Gastrocnemius medialis (tissue), 4 donors: ENCODE measurements at places on chromosomes 3 and 15.

DNA sequence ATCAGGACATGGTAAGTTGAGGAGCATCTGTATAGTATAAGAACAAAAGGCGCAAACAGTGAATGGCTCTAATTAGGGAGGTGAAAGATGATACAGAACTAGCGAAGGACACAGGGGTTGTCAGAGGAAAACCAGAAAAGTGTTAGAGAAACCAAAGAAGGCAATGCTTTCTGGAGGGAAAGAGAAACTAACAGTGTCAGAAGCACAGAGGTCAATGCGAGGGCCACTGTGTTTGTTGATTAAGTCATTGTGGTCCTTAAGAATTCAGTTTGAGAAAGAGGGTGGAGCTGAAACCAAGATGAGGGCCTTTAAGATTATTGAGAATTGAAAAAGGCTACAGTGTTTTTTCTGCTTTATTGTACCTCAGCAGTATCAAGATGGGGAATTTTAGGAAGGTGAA, 28.8 kb downstream of the ATG7 start:
- no peak for DNase-seq

GRCh38 chr15:93929375-93930094, 301.8 kb upstream of the MCTP2 start:
- peak; percentile 72 for DNase-seq

GRCh38 chr15:29938361-29939335, 116.4 kb upstream of the TJP1 start:
- DNase-seq = no peak

- DNase-seq = no peak
These were observed 557.2 kb upstream of the RGMA start for GRCh38 chr15:93646193-93646592.

DNA sequence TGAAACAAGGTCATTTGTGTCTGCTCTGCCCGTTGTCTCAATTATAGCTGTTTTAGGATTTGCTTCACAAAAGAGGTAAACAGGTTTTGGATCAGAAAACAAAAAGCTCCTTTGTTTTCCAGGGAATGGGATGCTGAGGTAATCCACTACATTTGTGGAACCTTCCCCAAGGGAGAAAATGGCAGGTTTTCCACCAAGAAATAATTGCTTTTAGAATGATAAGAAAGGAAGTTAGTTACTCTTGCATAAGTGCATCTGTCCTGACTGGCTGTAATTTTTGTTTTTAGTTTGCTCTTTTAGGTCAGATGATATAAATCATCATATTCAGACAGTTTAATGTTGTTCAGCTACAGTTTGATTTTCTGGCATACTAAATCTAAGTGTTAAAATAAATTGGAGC, 198.5 kb upstream of the COL8A1 start:
- DNase-seq = no peak

DNA sequence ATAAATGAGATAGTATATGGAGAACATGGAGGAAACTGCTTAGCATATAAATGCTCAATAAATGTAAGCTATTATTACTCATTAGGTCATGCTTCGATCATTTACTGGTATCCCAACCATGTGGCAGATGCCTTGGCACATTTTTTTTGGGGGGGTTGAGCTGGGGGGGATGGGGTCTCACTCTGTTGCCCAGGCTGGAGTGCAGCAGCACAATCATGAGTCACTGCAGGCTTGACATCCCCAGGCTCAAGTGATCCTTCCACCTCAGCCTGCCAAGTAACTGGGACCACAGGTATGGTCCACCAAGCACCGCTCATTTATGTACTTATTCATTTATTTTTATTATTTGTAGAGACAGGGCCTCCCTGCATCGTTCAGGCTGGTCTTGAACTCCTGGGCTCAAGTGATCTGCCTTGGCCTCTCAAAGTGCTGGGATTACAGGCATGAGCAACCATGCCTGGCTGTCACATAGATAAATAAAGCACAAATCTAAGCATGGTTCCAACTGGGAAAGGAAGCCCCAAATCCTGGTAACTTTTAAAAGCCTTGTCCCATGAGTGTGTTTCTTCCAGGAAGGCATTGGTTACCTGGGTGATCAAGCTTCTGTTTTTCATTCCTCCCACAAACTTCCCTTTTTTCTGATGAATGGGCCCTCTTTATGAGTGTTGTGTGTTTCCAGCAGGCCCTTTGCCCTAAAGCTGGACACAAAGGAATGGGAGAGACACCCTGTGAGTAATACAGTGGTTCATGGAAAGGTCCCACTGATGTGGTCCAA, 147.4 kb upstream of the UMPS start:
- DNase-seq = no peak

- no peak for DNase-seq
These were observed 159.5 kb downstream of the SNRK start for GRCh38 chr3:43445820-43446219.

DNA sequence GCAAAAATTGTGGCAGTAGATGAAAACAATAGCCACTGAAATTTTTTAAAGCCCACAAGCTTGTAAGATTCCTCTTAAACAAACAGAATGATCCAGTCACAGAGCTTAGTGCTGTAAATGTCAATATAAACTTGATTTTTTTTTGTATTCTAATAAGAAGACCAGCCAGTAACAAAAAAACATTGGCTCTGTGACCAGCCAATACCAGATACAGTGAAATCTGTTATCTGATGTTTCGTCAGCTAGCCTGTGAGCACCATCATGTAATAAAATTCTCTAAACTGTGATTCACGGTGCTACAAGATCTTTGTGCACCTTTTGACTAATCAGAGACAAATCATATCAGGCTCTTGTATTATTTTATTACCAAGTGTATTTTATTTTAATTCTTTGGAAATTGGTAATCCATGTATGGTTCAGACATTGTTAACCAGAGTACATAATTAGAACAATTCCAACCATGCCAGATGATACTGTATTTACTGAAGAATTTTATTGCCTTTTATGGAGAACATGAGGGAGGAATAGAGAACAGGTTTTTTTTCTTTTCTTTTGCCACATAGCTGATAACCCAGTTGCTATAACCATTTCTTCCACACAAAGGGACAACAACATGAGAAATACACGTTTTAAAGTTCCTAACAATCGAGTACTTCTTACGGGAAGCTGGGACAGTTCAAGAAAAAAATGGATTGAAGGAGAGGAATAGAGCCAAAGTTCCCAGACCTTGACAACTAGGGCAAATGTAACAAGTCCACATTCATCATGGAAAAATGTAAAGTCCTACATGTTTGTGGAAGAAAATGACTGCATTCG, 71.9 kb downstream of the FILIP1L start:
- no peak for DNase-seq

DNA sequence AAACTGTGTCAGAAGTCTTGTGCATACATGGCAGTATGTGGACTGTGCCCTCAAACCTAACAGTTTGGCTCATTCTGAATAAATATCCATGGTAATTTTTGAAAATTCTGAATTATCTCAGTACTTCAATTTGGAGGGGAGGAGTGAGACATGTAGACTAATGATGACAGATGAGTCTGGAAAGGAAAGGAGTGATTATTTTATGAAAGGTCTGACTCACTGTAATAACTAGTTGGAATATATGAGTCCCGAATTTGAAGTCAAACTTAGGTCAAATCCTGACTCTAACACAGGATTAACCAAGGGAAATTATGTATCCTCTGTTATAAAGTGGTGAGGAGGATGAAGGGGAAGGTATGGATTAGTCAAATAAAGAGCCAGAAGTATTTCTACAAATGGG, 38.6 kb downstream of the SUCNR1 start:
- DNase-seq = no peak

DNA sequence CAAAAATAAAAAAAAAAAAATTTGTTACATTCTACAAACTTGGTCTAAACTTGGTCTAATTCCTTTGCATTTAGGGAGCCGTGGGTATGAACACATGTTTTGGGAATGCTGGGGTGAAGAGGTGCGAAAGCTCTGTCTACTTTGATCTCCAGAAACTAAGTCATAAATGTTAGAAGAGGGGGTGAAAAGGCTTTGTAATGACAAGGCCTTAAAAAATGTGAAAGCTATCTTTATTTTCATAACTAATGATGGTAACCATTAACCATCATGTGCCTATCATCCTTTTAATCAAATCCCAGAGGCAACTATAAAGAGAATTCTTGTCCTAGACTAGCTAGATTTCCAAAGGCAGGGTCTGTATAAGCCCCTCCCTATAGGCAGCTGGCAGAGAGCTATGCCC, 60.9 kb downstream of the PRICKLE2 start:
- DNase-seq = no peak

DNA sequence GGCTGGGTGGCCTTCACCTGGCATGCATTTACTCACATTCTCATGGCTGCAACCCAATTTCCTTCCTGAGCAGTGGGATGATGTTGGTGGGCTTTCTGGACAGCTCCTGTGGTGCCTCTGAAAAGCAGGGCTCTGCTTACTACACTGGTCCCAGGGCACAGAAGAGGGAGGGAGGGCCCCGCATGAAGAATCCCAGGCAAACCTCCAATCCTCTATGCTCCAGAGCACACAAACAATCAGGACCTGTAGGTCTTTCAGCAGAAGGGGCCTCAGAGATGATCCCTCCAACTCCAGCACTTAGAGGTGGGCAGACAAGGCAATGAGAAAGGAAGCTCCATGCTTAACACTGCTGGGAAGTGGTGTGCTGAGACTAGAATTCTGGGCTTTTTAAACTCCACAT, 231.7 kb upstream of the ICE2 start:
- no peak for DNase-seq

- DNase-seq = no peak
These were observed 11.7 kb upstream of the WNT7A start for GRCh38 chr3:13891492-13892073.

DNA sequence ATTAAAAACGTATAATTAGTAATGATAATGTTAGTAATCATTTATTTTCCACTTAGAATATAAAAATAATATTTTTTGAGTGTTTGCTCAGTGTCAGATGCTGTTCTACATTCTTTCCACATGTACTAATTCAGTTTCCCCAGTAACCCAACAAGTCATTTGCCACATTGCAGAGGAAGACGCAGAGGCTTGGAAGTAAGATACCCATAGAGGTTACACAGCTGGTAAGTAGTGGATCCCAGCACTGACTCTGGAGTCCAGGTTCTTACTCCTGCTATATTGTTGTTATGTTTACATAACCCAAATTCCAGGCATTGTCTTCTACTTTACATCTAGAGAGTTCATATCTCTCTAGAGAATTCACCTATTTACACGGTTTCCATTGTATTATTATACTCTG, 48.2 kb upstream of the MYO5C start:
- no peak for DNase-seq

- no peak for DNase-seq
These were observed 18.7 kb downstream of the RTP3 start for GRCh38 chr3:46516521-46516920.
